Activated CD4-positive, alpha-beta T cell treated with anti-CD3 and anti-CD28 coated beads, Interleukin-2, amount 50 U/mL, for 1 hour (primary cell): ENCODE measurements at places on chromosomes 7 and 10.
A peak's percentile ranks its signal among the peaks of the same experiment; 100 is the strongest.

GRCh38 chr10:10758306-10758705, 259.4 kb upstream of the CELF2 start:
- DNase-seq: no peak

- no peak for DNase-seq
These were observed 54.5 kb downstream of the GBF1 start for GRCh38 chr10:102299873-102300272.

GRCh38 chr7:17166824-17167379, 131.6 kb upstream of the AHR start:
- DNase-seq: no peak

DNA sequence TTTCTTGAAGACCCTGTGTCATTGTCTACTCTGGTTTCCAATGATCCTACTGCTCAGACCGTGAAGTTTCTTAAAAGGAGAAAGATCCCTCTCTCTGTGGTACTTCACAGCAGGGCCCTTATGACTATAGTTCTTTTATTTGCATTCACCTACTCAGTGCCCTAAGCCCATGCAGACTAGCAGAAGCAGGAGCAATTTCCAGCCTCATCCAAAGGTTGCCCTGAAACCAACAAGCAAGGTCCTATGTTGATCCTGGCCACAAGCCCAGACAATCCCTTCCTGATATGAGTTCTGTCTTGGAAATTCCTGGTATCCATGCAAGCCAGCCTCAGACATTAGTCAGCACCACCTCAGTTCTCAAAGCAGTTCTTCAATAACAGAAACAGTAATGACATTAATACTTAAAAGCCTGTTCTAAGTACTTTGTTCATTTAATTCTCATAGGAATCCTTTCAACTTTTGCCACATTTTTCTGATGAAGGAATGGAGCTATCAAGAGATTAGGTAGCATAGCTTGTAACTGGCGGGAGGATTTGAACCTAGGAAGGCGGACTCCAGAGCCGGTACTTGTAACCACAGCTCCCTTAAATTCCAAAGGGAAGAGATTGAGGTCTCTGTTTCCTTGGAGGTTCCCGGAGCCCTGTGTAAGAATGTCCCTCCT, 58.1 kb upstream of the ST8SIA6 start:
- DNase-seq: no peak

DNA sequence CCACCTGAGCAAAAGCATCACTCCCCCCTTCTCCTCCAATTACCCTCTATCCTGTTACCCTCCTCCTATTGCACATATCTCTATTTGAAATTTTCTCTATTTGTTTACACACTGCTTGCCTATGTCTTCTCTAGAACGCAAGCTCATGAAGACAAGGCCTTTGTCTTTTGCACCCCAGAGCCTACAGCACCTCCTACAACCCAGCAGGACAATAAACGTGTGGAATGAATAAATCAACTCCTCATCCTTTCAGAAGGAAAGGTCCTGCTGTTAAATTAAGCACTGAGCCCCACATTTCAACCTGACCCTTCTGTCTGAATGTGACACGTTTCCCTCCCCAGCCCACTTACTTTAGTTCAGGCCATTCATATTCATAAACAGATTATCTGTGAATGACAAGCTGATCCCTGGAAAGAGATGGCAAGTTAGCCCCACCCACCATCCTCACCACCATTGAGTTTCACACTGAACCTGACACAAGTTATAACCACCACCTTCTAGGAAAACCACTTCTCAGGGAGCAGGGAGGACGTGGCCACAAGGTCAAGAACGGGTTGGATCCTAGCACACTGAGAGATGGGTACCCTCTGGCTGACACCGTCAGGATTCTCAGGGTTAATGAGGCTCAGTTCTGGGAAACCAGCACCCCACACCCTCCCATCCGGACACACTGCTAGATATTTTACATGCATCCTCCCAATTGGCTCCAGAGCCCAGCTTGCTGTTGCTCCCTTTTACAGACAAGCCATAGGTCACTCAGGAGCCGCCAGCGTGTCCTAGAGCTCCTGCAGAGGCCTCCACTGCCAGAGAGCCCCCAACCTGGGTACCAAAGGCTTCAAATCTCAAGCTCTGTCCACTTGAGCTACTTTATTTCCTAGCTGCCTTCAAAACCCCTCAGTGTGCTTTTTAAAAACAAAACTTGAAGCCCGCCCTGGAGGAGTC, 934 bp downstream of the PRTFDC1 start:
- DNase-seq: no peak

GRCh38 chr7:154899862-154900261, 103.1 kb downstream of the PAXIP1 start:
- DNase-seq: no peak

GRCh38 chr10:102504179-102504975, 605 bp downstream of the SUFU start:
- DNase-seq: peak; percentile 4

DNA sequence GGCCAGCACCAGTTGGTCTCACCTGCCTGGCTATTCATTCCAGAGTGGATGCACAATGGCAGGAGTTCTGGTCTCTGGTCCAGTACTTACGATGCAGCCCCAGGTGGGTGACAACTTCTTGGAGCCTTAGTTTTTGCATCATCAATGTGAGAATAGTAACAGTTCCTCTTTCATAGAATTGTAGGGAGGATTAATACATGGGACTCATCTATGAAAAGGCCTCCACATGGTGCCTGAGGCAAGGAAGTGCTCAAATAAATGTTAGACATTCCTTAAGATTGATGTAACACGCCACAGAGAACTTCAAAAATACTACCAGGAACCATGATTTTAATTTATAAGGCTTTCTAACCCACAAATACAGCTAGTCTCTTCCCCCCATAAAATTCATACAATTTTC, 120.1 kb upstream of the CHST15 start:
- DNase-seq: no peak

- no peak for DNase-seq
These were observed 613.9 kb upstream of the IGFBP3 start for GRCh38 chr7:46534664-46535588.

DNA sequence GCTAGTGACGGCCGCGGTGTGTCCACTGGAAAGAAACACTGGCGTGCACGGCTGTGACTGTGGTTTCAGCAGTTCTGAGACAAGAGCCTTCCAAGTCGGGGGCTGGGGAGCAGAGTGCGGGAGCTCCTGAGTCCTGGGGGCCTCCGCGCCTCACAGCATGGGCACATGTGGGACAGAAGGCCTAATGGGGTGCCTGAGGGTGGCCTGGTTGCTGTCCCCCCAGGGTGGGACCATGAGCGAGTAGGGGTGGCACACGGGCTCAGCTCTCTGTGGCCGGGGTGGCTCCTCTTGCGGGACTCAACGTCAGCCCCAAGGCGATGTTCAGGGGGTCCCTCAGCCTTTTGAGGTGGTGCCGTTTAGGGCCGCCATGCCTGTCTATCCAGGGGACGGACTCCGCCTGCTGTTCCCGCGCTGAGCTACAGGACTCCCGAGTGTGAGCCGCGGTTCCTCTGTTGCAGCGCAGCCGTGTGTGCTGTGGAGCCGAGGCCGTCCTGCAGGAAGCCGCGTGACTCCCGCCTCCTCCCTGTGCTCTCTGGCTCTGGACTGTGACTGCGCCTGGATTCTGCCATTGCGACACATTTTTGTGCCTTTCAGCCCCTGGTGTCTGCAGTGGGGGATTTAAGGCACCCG, 23.5 kb upstream of the CHST12 start:
- DNase-seq: no peak

DNA sequence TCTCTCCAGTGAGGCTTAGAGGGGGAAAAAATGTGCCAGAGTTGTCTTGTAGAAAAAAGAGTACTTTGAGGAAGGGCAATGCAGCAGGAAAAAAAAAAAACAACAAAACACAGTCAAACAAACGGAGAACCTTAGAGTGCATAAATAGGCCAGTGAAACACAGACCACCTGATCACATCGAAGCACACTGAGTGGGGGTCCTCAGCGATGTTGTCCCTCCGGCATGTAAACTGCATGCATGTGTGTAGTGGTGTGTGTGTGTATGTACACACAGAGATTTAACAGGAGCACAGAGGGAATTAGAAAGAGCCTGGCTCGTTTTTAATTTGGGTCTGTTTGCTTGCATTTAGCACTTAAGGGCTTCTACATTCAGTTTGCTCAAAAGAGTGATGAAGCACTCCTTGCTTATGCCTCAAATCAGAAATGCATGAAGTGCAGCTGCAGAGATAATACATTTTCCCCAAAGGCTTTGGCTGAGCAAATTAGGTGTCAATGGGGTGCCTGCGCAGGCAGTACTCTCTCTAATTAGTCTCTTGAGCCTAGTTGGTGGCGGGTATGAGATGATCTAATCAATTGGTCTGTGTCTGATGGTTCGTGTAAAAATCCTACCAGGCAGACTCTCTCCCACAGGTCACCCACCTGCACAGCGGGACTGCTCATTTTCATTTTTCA, 62.7 kb upstream of the FZD1 start:
- DNase-seq: no peak

- no peak for DNase-seq
These were observed 545.9 kb downstream of the KCNMA1 start for GRCh38 chr10:77091597-77092165.

DNA sequence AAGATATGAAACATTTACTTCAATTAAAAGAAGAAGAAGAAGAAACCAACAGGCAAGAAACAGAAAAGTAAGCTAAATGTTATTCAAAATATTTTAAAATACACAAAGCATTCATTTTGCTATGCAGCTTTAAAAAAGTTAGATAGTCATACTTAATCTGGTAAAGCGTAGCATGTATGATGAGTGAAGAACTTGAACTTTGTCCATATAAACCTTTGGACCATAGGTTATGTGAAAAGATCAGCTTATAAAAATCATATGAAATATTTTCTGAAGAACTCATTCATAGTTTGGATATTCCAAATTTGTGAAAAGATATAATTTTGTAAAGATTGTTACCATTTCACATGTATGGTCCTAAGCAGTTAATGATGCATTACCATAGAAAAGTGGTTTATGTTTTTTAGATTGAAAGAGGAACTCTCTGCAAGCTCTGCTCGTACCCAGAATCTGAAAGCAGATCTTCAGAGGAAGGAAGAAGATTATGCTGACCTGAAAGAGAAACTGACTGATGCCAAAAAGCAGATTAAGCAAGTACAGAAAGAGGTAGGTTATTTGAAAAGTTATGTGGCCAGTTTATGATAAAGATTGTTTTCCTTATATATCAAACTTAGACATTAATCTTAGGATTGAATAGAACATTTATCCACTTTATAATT, 37.3 kb downstream of the KIF20B start:
- DNase-seq: no peak
